Activated naive CD8-positive, alpha-beta T cell treated with anti-CD3 and anti-CD28 coated beads for 36 hours (primary cell): ENCODE measurements at places on chromosomes 13 and 19. TPM values are rescaled to one million over a fixed set of nuclear protein-coding genes. Genes with fewer than 3 reads are reported as not detected.
A peak's percentile ranks its signal among the peaks of the same experiment; 100 is the strongest.

- DNase-seq = no peak
These were observed 28.1 kb downstream of the CPT1C start for GRCh38 chr19:49718991-49719390.

DNA sequence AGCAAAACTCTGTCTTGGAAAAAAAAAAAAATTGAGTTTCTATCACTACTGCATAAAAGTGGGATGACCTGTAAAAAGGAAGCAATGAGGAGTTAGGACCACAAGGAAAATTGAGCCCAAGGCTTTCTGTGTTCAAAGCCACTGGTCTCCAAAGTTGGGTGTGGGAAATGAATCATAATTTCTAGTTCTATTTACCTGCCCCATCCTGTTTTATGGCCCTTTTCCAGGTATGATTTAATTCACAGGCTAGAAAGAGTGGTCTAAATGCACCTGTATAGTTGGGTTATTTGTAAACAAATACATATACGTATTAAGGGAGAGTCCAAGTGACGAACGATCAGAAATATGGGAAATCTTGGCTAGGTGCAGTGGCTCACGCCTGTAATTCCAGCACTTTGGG is 5.9 kb upstream of the DCAF15 start:
- DNase-seq = no peak

DNA sequence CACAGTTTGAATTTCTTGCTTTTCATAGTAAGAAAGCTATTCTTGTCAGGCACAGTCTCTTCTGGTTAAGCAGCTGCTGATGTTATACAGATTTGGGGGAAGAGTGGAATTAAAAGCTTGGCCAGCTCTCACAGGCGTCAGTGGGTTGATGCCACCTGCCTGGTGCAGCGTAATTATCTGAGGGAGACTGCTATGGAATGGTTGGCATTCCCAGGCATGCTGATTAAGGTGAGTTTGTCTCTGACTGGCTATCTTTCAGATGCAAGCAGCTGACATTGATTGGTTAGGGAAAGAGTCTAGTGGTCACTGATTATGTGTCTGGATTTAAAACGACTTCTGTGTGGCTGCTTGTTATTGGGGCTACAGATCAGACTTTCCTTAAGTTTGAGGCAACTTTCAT is 948.4 kb downstream of the UQCRFS1 start:
- no peak for DNase-seq

GRCh38 chr19:48812094-48812929 is 1.5 kb upstream of the BCAT2 start:
- peak; percentile 80 for DNase-seq

DNA sequence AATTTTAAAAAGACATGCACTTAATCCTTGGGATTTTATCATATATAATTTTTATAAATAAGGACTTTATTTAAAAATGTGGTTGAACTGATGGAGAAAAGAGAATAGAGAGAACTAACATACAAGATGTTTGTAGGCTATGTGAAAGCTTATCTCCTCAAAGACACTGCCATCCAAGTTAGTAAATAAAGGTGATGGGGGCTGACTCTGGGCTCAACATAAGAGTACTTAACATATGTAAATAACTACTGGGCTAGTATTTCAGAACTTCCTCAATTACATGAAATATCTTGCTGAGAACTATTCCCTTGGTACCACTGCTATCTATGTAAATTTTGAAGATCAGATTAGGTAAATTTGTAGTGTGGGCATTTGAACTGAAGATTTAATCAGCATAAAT is 1017.3 kb upstream of the PCDH20 start:
- DNase-seq = no peak

DNA sequence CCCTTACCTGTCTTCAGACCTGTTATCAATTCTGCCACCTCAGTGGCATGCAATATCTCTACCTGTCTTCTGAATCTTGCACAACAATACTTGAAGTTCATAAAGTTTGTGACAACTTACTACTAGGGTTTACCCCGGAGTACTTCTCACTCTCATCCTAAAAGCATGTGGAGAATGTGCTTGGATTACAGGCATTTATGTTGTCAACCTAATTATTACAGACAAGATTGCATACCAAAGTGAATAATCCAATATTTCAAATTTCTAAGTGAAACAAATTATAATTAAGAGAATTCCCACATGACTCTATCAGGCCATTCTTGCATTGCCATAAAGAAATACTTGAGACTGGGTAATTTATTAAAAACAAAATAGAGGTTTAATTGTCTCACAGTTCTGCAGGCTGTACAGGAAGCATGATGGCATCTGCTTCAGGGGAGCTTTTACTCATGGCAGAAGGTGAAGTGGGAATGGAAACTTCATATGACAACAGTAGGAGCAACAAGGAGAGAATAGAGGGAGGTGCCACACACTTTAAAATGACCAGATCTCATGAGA is 661.0 kb upstream of the SPRY2 start:
- DNase-seq = no peak

CD37 gene
- 110 TPM for total RNA-seq

DNA sequence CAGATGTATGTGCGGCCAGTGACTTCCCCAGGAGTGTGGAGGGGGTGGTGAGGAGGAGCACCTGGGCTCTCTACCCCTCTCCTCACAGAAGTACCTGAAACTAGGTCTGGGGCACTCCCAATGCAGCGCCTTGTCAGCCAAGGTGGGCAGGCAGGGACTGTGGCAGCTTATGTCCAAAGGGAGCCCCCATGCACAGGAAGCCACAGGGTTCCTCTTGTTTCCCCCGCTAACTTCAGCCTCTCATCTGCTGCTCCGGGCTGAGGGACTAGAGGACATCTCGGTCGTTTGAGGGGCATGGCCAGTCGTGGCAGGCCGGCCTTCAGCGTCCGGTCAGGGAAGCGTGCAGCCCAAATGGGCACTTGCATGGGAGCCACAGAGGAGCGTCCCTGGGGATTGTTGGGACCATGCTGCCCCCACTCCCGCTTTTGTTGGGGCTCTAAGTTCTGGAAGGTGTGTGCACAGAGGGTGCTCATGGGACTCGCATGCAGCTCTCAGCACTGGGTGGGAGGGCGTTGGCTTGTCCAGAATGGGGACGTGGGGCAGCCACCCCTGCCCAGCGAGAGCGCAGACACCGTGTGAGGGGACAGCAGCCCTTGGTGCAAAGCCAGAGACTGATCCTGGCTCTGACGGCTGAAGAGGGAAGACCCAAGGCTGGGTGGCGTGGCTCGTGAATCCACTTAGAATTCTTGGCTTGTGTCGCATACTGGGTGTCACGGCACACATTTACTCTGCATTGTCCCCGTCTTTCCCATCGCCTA is 16.6 kb upstream of the NPAS1 start:
- no peak for DNase-seq

ZNF460 gene
- total RNA-seq = 44.3 TPM

- peak; percentile 45 for DNase-seq
These were observed 26.6 kb upstream of the CALM3 start for GRCh38 chr19:46574533-46574932.

DNA sequence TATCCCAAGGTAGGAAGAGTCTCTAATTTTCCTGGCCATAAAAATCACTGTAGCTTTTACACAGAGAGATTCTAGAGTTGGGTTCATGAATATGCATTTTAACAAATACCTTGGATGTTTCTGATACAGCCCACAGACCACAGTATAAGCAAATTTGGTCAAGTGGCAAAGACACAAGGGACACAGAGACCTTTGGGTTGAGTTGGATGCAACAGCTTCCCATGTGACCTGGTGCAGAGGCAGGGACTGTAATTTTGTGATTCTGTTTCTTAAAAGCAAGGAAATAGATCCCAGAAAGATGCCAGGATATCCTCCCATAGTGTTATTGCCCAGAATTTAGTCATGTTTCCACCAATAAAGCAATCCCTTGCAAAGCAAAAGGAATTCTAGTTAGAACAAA is 27.0 kb downstream of the FPR3 start:
- no peak for DNase-seq
